ENCODE measurements at places on chromosomes 2 and 18. TPM values are rescaled to one million over a fixed set of nuclear protein-coding genes. Genes with fewer than 3 reads are reported as not detected.

GRCh38 chr2:111923276-111923804, 24.9 kb downstream of the MERTK start:
- no peaks in the 10 kb centered on the region for H3K27me3 ChIP-seq
- H3K36me3 ChIP-seq = peaks cover 18% of the 10 kb centered on the region
- H3K4me1 ChIP-seq = peaks cover 54% of the 10 kb centered on the region
- peak overlapping the region; percentile 15 for H3K27ac ChIP-seq

GRCh38 chr2:122447237-122447636, 691.8 kb downstream of the TSN start:
- no peaks in the 10 kb centered on the region for H3K36me3 ChIP-seq
- H3K27ac ChIP-seq = no peak overlapping the region
- DNase-seq = no peak
- H3K27me3 ChIP-seq = peaks cover 8% of the 10 kb centered on the region

DNA sequence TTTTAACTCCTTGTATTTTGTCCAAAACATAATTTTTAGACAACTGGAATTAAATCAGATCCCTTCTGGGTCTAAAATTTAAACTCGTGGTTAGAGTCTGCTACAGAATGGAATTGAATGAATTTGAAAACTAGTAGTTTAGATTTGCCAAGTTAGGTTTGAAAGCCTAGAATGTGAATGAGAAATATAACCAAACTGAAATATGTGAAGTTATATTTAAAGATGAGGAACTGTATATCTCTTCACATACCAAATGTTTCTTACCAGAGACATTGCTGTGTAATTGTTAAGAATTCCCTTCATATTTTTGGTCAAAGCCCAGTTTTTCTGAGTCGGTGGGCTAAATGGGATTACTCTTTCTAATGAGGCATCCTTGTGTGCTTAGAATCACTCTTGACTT, 74.2 kb downstream of the LPIN1 start:
- no peak overlapping the region for H3K4me3 ChIP-seq
- H3K36me3 ChIP-seq = peaks cover 35% of the 10 kb centered on the region
- no peak overlapping the region for H3K27ac ChIP-seq
- DNase-seq = no peak

GRCh38 chr2:45391866-45392265, 219.2 kb downstream of the SRBD1 start:
- H3K4me1 ChIP-seq = peaks cover 41% of the 10 kb centered on the region
- no peak overlapping the region for H3K27ac ChIP-seq
- H3K4me3 ChIP-seq = no peak overlapping the region
- no peaks in the 10 kb centered on the region for H3K27me3 ChIP-seq

- no peaks in the 10 kb centered on the region for H3K36me3 ChIP-seq
- H3K4me3 ChIP-seq = no peak overlapping the region
- no peak overlapping the region for H3K27ac ChIP-seq
- H3K4me1 ChIP-seq = peaks cover 13% of the 10 kb centered on the region
- H3K27me3 ChIP-seq = no peaks in the 10 kb centered on the region
Measured at GRCh38 chr2:46236006-46236875, 61.0 kb upstream of the EPAS1 start.

- DNase-seq = no peak
- peaks cover 11% of the 10 kb centered on the region for H3K36me3 ChIP-seq
- no peaks in the 10 kb centered on the region for H3K27me3 ChIP-seq
- peaks cover 48% of the 10 kb centered on the region for H3K4me1 ChIP-seq
- no peak overlapping the region for H3K4me3 ChIP-seq
Measured at GRCh38 chr18:474416-474815, 26.1 kb downstream of the COLEC12 start.

SLC11A1 gene
- total RNA-seq = 0.39 TPM

PCBP1 gene
- 349 TPM for total RNA-seq

GPBAR1 gene
- 5.7 TPM for total RNA-seq

GALNT13 gene
- total RNA-seq = 11.2 TPM

All from type B pancreatic cell (in vitro differentiated cells).